SK-MEL-5 (cell line): ENCODE measurements at places on chromosomes 3 and 15. TPM values are rescaled to one million over a fixed set of nuclear protein-coding genes. Genes with fewer than 3 reads are reported as not detected.
A peak's percentile ranks its signal among the peaks of the same experiment; 100 is the strongest.

- DNase-seq: no peak
Observed at GRCh38 chr3:59968513-59969045, 918.8 kb upstream of the CFAP20DC start.

- DNase-seq: no peak
Observed at GRCh38 chr15:101240358-101240757, 11.5 kb downstream of the CHSY1 start.

DNA sequence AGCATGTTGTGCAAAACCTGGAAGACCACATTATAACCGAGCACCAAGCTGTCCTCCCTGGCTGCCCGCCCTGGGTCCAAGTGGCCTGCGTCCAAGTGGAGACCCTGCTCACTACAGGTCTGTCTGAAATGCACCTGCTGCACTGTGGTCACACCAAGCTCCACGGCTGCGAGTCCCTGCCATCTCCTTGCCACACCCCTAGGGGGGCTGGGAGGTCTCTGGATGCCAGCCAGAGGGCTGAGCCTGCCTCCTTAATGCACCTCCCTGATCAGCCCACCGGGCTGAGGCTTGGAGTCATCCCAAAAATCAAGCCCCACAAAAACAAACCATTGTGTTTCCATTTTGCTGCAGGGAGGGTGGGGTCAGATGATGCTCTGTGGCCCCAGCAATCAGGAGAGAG lies 187.1 kb downstream of the MEGF11 start:
- DNase-seq: no peak

DNA sequence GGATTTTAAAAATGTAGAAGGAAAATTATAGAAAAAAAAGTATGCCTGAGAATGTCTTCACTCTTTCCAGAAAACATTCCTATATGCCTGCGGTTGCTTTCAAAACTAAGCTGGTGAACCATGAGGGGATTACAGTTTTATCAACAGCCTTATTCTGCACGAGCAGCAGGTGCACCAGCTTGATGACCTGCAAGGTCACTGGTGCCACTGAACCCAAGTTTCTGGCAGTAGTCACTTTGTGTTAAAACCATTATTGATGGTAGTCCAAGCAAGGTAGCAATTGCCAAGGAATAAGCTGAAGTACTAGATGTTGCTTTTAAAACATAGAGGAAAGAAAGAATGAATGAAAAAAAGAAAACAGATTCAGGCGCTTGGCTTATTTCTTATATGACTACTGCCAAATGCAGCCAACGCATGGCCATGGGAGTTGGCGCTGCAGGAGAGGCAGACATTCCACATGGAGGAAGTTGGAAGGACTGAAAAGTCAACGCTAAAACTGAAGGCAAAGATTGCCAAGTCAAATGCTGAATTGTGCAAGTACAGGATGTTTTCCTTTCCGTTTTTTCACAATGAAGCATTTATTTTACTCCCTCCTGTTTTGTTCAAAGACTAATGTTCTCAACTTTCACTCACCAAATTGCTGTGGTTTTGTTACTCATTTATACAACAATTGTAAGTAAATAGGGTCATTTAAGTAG lies 601.4 kb downstream of the CADM2 start:
- DNase-seq: peak; percentile 64

- peak; percentile 22 for DNase-seq
Observed at GRCh38 chr3:57756528-57757401, 656 bp downstream of the SLMAP start.

DNA sequence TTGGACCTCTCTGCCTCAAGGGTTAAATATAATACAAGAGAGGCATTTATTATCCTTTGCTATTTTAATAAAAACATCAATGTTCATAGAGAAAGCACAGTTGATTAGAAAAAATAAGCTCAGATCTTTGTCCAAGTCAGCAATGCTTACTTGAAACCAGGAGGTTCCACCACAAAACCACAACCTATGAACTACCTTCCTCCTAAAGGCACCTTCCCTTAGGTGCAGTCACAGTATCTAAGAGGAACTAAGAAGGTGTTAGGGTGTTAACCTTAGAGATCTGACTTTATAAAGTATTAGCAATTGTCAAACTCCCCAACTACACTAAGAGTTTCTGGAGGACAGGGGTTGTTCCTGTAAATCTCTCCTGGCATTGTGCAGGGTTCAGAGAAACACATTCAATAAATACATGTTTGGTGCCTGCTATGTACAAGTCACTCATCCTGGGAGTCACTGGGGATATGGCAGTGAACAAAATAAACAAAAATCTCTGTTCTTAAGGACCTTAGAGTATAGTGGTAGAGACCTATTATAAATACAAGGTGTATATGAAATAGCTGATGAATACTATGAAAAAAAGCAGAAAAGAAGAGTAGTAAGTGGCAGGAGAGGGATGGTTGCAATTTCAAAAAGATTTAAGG lies 208.6 kb downstream of the NFKBIZ start:
- DNase-seq: no peak

DNA sequence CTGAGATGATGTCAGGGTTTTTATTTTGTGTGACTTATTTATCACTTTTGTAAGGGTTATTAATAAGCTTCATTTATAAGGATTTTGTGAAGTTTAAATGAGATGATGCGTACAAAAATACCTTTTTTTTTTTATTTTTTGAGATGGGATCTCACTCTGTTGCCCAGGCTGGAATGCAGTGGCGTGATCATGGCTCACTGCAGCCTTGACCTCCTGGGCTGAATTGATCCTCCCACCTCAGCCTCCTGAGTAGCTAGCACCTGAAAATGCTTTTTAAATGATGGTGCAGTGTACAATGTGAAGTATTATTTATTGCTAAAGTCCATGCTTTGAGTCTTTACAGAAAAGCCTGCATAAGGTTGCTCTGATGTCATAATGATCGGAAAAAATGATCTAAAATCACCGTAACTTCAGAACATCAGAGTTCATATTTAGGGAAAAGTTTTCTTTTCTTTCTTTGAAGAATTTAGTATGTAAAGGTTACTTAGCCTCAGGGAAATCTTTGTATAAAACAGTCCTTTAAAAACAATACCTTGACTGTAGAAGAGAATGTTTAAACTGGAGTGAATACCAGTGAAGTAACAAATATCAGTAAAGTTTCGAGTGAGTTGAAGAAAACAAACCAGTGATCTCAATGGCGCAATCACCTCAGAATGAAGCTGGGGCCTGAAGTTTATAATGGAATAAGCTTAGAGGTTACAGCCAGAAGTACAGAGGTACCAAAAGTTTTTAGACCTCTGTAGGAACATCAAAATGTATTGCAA lies 29.7 kb downstream of the TCF12 start:
- DNase-seq: peak; percentile 17

DNA sequence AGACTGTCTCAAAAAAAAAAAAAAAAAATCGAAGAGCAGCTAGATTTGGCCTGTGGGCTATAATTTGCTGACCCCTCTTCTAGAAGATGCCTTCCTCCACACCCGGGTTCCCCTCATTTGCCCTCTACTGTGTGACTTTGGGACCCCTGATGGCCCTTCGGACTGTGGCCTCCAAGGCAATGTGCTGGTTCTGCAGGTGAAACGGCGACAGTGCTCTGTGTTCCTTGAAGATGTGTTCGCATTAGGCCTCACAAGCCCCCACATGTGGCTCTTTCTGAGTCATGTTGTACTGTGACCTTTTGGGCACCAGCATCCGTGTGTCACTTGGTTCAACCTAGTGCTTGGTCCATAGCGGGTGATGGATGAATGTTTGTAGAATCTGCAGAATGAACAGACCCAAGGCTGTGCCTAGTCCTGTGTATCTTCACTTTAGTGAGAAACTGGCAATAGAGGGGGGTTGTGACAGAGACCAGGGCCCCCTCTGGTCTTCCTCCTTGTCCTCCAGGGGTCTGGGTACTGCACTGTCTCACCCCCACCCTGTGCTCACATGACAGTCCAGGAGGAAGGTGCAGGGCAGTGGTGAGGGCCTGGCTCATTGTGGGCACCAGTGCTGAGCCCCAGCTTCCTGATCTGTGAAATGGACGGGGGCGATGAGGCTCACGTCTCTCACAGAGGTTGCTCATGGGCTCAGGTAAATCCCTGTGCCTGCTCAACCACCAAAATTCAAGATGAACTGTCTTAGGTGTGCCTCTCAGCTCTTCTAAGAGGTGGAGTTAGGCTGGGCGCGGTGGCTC lies 22.7 kb downstream of the GOLGA6L2 start:
- DNase-seq: no peak

GRCh38 chr3:139577909-139578308 lies 38.4 kb upstream of the RBP1 start:
- no peak for DNase-seq

Gene ZBTB38
- 106 and 122 TPM in 2 replicates for total RNA-seq
